Stimulated activated CD8-positive, alpha-beta memory T cell treated with anti-CD3 and anti-CD28 coated beads, Interleukin-7, amount 100 ng/mL, for 48 hours (primary cell): ENCODE measurements at places on chromosomes 16 and 17.
A peak's percentile ranks its signal among the peaks of the same experiment; 100 is the strongest.

DNA sequence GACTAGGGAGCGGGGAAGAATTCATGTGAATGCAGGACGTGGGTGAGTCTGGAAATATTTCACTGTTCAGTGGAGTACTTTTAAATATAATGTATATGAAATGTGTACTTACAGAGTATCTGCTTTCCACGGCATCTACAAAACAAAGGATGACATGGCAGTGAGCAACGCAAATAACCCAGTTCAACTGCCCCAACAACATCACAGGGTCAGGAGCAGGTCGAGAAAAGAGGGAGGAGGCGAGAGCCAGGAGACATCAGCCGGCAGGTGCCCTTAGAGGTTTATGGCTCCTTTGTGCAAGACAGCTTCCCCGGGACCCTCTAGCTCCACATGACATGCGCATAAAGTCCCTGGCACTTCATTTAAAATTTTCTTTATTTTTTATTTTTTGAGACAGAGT lies 61.1 kb downstream of the PECAM1 start:
- no peak for DNase-seq

DNA sequence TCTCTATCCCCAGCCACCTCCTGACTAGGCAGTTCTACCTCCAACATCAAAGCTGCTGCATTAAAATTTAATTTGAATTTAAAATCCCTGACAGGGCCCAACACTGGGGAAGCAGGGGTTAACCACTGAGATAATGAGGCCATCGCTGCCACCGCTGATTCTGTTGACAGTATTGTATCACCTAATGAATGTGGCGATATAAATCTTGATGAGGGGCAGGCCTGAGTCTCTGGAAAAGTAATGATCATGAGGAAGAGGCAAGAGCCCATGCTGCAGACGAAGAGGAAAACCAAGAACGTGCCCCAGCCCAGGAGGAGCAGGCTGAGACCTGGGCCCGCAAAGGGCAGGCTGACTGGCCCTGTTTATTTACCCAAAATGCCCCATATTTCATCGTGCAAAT lies 251.4 kb upstream of the ZFHX3 start:
- no peak for DNase-seq

DNA sequence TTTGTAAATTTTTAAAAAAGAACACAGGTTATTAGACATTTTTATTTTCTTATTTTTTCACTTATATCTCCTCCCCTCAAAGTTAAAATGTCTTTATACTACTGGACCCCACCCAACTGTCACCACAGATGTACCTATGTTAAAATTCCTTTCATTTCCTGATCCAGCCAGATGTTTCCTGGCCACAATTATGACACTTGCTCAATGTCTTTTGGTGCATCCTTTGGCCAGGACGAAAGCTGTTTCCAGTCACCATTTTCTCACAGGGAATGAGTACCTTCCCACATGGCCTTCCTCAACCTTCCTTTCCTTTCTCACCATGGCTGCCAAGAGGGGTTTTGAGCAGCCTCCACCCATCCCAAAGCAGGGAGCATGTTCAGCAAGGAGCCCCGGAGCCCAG lies 365.7 kb upstream of the MAF start:
- no peak for DNase-seq

DNA sequence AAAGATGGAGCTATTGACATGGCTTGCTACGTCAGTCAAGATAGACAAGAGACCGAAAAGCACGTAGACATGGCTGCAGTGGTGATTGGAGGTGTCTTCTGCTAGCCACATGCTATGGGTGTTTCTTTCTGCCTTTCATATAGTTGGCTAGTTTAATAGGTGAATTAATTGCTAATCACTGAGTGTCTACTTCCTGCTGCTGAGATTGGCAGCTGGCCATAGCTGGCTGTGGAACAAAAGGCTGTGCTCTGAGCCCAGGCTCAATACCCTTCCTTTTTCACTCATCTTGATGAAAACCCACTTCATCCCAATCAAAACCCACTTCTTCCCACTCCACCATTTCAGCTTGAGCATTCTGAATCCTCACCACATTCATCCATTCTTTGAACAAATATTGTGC lies 221.4 kb upstream of the MAF start:
- DNase-seq = no peak

DNA sequence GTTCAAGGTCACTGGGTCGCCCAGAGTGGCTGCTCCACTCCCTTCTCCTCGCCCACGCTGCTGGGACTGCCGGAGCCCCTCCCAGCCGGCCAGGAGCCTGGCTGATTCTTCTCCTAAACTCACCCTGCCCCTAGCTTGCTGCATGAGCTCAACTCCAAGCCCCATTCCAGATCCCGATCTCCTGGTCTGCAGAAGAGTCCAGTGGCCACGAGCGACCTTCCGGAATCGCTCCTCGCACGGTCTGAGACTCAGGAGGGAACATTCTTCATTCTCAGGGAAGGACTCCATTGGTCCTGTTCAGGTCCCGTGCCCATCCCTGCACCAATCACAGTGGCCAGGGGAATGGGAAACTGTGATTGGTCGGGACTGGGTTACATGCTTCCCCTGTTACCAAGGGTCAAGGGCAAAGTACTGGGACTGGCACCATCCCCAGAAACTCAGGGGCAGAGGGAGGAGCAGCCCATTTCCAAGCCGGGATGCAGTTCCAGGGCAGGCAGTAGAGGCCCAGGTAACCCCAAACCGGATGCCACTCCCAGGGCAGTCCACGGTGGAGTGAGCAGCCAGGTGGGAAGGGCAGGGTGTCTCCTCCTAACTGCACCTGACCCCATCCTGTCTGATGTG lies 24.5 kb upstream of the CIBAR2 start:
- DNase-seq = no peak

DNA sequence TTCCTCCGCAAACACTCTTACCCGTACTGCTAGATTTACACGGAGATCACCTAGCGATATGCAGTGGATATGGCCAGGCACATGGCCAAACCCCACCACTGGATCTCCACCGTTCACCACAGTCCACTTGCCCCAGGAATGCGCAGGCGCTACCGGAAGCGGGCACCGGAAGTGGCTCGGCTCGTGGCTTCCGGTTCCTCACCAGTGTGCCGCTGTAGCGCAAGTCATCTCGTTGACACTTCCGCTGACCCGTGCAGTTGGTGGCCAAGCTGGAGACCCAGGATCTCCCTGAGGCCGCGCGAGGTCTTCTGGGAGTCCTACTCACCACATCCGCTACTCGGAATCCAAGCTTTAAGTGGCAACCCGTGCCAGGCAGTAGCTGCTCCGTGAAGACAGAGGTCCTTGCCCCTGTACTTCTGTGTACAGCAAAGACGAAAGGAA lies 11.5 kb downstream of the ZNF597 start:
- DNase-seq = peak; percentile 64
